Subcutaneous preadipocyte (primary cell): ENCODE measurements at places on chromosomes 6 and 20. TPM values are rescaled to one million over a fixed set of nuclear protein-coding genes. Genes with fewer than 3 reads are reported as not detected.

The PLAGL2 gene
- 2.2 and 3.5 TPM in 2 replicates for total RNA-seq

The ASCC3 gene
- total RNA-seq: 77.9 and 91.5 TPM in 2 replicates

The GPANK1 gene
- total RNA-seq: 24.3 and 26.4 TPM in 2 replicates

The COL12A1 gene
- total RNA-seq: 25.7 and 151 TPM in 2 replicates

The OXT gene
- 0.39 TPM in 1 of 2 replicates, not detected in the other for total RNA-seq

The GTSF1L gene
- not detected in 2 replicates for total RNA-seq

The LY6G5C gene
- total RNA-seq: 0.37 and 0.39 TPM in 2 replicates

The ANKRD6 gene
- 1.6 and 2.2 TPM in 2 replicates for total RNA-seq

The NHLRC1 gene
- total RNA-seq: 1.8 and 2.0 TPM in 2 replicates

The GGTLC1 gene
- not detected in 2 replicates for total RNA-seq

The DEFB114 gene
- not detected in 2 replicates for total RNA-seq

The VSX1 gene
- total RNA-seq: not detected in 2 replicates

The SNX21 gene
- total RNA-seq: 87.6 and 101 TPM in 2 replicates

The PLG gene
- total RNA-seq: not detected in 2 replicates

The NDRG3 gene
- total RNA-seq: 15.1 and 19.7 TPM in 2 replicates

The APCDD1L gene
- 1.8 and 3.9 TPM in 2 replicates for total RNA-seq

The PTCHD4 gene
- 2.9 and 5.5 TPM in 2 replicates for total RNA-seq

The MUCL3 gene
- not detected in 2 replicates for total RNA-seq

The DZANK1 gene
- total RNA-seq: 0.73 and 1.2 TPM in 2 replicates

The SYNDIG1 gene
- total RNA-seq: under 0.01 TPM in 1 of 2 replicates, not detected in the other

The GSTA2 gene
- not detected in 2 replicates for total RNA-seq

The CTCFL gene
- not detected in 2 replicates for total RNA-seq

The MAP3K5 gene
- 5.9 and 17.4 TPM in 2 replicates for total RNA-seq

The PLN gene
- total RNA-seq: not detected in 2 replicates

The NCOA3 gene
- total RNA-seq: 54.4 and 92.5 TPM in 2 replicates

The EGFL8 gene
- total RNA-seq: 0.73 and 1.4 TPM in 2 replicates
